Mammary epithelial cell (primary cell): ENCODE measurements at places on chromosomes 7 and 10. TPM values are rescaled to one million over a fixed set of nuclear protein-coding genes. Genes with fewer than 3 reads are reported as not detected.

PNLIP gene
- total RNA-seq: not detected in 2 replicates

CDK6 gene
- 130 and 146 TPM in 2 replicates for total RNA-seq

EBLN1 gene
- not detected in 2 replicates for total RNA-seq

SLC13A4 gene
- total RNA-seq: not detected

NRP1 gene
- 226 and 244 TPM in 2 replicates for total RNA-seq
